ENCODE measurements at places on chromosomes 7 and 10.

DNA sequence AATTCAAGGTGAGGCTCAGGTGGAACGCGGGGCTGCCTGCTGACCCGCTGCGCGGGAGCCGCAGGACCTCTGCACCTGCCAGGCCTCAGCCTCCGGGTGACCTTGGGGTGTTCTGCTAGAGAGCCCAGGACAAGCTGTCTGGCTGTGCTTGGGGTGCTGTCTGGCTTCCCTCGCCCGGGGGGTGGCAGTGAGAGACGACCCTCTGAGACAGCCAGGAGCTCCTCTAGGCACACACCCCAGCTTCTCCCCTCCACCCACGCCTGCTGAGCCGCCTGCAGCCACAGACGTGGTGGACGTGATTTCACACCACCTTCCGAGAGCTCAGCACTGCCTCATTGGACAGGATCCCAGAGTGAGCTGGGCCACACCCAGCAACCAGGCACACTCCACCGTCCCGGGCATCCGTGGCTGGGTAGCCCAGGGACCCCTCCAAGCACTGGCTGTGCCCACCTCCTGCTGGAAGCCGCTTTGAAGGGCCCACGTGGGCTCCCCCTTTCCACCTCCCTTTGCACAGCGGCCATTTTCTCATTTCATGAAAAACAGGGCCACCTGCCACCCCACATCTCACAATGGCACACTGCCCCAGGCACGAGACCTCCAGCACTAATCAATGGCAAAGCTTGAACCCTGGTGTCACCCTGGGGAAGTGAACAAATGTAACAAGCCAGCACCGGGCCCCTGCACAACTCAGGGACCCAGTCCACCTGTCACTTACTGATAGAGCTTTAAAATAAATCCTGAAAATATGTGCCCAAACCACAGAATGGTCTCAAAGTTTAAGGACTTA lies 35.0 kb downstream of the ZFAND2A start:
- no peak for DNase-seq

DNA sequence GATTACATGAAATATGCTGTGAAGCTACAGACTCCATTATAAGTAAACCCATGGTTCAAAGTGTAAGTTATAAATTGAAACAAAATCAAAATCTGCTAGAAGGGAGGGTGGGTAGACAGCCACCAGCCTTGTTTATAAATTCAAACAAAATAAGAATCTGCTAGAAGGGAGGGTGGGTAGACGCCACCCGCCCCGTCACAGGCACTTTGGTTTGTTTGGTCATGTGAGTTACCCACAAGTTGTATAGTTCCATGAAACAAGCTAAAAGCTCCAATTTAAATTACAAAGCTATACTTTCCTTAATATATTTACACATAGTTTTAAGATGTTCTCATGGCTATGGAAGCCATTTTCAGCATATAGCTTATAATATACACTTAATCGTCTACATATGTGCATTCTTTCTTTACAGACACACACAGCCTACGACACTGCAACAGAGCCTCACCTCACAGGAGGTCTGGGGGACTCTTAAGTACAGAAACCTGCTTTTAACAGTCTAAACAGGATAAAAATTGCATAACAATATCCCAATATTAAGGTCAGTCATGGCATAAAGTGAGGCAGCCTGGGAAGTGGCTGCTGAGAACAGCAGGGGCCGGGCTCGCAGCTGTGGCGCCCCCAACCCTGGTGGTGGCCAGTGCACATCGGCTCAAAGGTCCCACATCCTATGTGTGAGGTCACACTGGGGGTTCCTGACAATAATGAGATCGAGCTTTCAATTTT lies 28.1 kb upstream of the NCAPG2 start:
- DNase-seq: no peak

- no peak for DNase-seq
Observed at GRCh38 chr7:18361756-18362155, 133.8 kb upstream of the HDAC9 start.

DNA sequence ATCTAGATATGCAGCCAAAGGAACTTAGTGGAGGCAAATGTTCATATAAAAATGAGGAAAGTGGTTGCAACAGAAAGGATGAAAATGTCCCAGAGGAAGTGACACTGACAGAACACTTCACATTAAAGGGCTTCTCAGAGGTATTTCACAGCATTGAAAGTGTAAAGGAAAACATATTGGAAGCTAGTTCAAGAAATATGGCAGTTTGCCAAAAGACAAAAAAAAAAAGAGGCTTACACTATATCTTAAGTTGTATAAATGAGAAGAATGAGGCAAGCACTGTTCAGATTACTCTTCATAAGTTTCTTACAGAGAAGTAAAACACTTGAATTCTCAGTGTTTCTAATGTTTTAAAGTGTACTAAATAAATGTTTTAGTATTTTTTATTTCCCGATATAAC lies 20.1 kb downstream of the RUNDC3B start:
- no peak for DNase-seq

GRCh38 chr7:77691892-77692491 lies 4.3 kb upstream of the RSBN1L start:
- DNase-seq: no peak

DNA sequence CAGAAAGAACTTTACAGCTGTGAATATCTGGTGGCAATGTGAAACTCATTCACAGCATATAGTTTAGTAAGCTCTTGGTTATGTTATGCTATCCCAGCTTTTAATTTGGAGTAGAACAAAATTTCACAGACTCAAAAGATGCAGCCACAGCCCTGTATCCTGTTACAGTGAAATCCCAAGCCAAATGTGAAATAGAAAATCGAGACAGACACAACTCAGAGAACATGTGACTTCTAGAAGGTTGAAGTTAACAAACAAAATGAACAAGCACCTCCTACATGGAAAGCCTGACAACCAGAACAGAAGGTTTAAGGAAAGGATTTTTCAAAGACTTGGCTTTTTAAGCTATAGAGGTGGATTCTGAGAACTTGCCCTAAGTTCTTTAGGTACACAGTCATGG lies 39.6 kb downstream of the JAZF1 start:
- no peak for DNase-seq

DNA sequence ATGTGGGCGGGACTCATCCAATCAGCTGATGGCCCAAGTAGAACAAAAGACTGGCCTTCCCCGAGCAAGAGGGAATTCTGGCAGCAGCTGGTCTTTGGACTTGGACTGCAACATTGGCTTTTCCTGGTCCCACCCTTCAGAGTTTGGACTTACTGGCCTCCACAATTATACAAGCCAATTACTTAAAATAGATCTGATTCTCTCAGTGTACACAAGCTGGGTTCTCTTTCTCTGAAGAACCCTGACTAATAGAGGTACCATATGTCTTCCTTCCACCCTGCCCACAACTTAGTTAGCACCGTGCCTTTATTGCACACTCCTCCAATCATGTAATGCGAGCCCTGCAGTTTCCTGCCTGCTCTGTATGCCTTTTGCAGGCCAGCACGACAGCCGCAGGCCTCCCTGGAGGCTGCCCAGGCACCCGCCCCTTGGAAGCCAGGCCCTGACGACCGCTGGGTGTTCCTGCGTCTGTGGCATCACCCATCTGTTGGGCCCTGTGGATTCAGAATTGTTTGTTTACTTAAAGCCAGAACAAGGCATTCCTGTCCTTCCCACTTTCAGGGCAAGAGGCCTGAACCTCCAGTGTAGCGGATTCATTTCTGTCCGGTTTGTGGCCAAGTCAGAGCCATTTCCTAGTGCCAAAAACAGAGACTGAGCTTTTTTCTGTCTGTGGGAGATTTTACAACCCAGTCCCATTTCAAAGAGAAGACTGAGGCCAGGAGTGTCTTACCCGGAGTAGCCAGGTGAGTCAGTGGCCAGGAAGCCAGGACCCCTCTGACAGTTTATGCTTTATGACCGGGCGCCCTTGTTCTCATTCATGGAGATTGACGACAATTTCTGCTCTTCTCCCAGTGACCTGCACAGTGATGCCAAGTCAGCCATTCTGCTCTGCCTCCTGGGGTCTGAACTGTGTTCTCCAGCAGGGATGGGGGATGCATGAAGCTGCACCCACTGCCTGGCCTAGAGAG lies 968 bp upstream of the INMT start:
- no peak for DNase-seq

- no peak for DNase-seq
Observed at GRCh38 chr10:121732656-121733445, 134.6 kb upstream of the FGFR2 start.

GRCh38 chr7:100894860-100895700 lies 608 bp downstream of the ACHE start:
- DNase-seq: no peak

- DNase-seq: no peak
Observed at GRCh38 chr10:13928451-13928850, 341.7 kb downstream of the PRPF18 start.

- DNase-seq: no peak
Observed at GRCh38 chr10:6610647-6611046, 30.6 kb upstream of the PRKCQ start.

GRCh38 chr10:48472501-48473069 lies 132.3 kb downstream of the ARHGAP22 start:
- no peak for DNase-seq
